Upper lobe of left lung (tissue), 6 donors: ENCODE measurements at places on chromosomes 2 and 18.
A peak's percentile ranks its signal among the peaks of the same experiment; 100 is the strongest.

- no peak for DNase-seq
Measured at GRCh38 chr2:171939058-171939742, 16.9 kb downstream of the HAT1 start.

DNA sequence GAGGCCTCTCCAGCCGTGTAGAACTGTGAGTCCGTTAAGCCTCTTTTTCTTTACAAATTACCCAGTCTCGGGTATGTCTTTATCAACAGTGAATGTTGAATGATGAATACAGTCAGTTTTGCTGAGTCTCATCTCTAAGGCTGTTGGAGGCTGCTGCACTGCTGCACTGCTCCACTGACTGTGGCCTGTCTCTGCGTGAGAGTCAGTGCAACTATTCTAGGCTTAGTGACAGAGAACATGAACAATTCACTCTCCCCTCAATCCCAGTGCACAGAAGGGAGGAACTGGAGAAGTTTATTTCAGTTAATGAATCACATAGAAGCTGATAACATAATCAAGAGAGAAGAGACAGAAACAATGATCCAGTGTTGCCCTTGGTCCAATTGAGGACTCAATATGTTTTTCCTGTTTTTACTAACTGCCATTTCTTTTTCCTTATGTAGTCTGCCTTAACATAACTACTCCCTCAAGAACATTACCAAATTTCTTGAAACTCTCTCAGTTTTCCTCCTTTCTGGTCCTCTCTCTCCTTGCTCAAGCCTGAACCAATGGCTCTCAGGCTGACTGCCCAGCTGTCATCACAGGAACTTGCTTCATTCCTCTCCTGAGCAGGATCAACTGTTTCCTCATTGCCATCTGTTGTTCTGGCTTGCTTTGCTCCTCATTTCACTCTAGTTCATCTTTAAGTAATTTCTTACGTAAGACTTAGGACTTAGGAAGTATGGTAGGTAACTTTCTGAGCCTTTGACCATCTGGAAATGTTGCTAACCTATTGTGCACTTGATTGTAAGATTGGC, 483.2 kb downstream of the METTL4 start:
- DNase-seq, result peak; percentile 22

DNA sequence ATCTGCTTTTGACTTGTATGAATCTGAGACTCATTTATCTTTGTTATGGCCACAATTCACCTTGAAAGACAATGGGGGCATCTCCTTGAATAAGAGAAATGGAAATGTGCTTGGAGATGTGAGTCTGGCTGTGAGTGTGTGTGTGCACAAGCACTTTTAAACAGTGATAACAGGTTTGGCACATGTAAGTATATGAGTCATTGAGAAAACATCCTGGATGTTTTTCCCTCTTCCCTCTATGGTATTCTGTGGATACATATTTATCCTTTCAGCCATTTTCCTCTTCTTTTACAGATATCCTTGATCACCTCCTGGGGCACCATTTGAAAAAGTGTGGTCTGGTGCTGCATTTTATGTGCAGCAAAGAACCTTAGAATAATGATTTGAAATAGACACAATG, 317.3 kb upstream of the THUMPD2 start:
- no peak for DNase-seq

GRCh38 chr2:181218401-181218821, 238.0 kb downstream of the UBE2E3 start:
- no peak for DNase-seq

- no peak for DNase-seq
Measured at GRCh38 chr2:196251132-196251531, 79.8 kb upstream of the STK17B start.

GRCh38 chr2:197782126-197782525, 3.0 kb downstream of the BOLL start:
- DNase-seq, result no peak

DNA sequence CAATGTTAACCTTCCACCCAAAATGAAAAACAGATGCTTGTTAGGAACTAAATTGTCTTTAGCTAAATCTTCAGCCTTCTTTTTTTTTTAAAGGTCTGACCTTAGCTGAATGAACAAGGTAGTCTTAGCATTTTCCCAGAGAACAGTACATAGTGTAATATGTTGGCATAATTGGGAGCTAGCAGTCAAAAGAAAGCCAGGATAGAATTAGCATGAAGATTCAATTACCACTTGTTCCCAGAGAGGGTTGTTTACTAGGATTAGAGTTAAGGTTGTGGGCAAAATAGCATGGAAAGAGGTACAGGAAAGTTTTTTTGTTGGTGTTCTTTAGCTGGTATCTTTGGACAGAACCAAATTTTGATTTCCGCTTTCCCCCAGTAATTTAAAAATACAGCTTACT, 6.9 kb downstream of the CDH20 start:
- DNase-seq, result no peak

- DNase-seq, result no peak
Measured at GRCh38 chr2:40935349-40935748, 483.5 kb upstream of the SLC8A1 start.

DNA sequence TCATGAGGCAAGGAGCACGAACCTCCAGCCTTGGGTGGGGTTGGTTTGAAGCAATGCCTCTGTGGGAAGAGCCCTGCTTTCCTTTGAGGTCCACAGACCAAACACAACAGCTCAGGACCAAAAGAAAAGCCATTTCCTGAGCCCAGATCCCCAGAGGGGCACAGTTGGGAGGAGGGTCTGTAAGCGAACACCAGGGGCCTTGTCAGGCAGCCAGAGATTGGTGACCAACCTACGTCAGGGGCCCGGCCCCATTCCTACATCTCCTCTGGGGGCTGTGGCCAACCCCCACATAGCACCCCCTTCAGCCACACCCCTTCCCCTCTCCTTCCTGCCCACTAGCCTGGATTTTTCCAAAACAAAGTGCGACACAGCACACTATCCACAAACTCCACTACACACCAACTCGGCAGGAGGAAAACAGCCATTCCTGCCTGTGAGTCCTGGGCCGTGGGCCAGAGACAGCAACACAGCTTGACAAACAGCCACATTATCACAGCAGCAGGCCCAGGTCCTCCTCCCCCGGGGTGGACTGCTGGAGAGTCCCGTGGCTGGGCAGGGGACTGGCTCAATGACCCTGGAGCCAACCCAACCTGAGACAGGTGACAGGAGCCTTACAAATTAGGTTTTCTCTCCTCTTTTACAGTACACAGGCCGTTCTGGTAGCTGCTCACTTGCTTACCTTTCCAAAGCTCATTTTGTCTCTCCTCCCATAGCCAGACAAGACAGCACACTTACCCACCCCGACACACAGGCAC, 98.8 kb downstream of the TNS1 start:
- DNase-seq, result peak; percentile 79

DNA sequence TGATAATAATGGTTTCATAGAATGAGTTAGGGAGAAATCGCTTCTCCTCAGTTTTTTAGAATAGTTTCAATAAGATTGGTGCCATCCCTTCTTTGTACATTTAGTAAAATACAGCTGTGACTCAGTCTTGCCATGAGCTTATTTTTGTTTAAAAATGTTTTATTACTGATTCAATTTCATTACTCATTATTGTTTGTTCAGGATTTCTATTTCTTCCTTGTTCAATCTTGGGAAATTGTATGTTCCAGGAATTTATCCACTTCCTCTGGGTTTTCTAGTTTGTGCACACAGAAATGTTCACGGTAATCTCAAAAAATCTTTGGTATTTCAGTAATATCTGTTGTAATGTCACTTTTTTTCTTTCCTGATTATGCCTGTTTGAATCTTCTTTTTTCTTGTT, 371.5 kb upstream of the SETBP1 start:
- DNase-seq, result no peak

- DNase-seq, result no peak
Measured at GRCh38 chr2:144364944-144365738, 154.8 kb downstream of the ZEB2 start.

GRCh38 chr2:55775828-55776227, 82.2 kb upstream of the PNPT1 start:
- no peak for DNase-seq

GRCh38 chr18:42544901-42545300, 570.6 kb downstream of the RIT2 start:
- no peak for DNase-seq

DNA sequence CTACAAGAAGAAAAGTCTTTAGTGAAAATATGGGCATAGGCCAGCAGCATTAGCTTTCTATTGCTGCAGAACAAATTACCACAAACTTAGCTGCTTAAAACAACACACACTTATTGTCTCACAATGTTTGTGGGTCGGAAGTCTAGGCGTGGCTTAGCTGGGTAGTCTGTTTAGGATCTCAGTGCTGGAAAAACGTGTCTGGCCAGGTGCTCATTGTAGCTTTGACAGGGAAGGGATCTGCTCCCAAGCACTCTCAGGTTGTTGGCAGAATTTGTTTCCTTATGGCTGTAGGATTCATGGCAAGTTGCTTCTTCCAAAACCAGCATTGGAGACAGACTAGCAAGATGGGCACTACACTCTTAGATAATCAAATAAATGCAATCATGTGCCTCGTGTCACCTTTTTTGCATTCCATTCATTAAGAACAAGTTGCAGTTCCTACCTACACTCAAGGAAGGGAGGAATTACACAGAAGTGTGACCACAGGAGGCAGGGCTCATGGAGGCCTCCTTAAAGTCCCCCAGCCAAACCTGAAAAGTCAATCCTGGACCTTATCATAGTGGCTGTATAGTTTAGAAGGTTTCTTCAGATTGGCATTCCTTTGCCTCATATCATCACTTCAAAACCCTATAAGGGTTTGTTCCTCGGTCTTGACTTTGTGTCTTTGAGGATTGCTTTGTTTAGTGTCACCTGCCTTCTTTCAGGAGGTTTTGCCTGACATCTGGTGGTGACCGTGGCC, 17.3 kb downstream of the MRPL30 start:
- DNase-seq, result peak; percentile 55
